ENCODE measurements at places on chromosomes 3 and 15.

DNA sequence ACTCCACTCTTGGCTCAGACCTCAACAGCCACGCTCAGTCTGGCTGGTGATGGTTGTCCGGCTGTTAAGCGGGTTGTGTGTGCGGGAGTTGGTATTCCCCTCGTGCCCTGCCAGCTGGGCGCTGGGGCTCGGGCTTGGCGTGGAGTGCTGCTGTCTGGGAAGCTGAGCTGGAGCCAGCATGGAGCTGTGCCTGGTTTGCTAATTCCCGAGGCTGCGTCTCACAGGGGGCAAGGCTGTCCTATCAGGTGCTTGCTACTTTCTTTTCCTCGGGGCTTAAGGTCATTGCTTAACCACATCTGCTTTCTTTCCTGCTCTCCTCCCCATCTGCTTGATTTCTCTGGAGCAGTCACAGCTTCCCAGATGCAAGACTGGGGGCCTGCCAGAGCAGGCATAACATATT lies 29.9 kb downstream of the PDIA5 start:
- DNase-seq = no peak

DNA sequence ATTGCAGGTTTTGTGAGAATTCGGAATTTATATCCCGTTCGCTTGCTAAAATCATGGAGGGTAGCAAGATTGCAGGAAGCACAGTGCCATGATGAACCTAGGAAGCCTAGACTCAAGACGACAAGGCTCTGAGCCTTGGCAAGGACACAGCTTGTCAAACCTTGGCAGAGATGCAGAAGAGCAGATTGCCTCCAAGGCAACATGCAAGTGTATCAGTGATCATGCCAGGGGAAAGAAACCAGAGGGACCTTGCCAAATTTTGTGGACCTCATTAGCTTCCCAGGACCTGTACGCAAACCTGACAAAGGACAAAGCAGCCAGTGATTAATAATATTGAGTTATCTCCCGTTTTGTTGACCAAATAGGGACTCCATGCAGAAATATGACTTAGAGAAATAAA lies 159.7 kb downstream of the GOLIM4 start:
- DNase-seq = no peak

DNA sequence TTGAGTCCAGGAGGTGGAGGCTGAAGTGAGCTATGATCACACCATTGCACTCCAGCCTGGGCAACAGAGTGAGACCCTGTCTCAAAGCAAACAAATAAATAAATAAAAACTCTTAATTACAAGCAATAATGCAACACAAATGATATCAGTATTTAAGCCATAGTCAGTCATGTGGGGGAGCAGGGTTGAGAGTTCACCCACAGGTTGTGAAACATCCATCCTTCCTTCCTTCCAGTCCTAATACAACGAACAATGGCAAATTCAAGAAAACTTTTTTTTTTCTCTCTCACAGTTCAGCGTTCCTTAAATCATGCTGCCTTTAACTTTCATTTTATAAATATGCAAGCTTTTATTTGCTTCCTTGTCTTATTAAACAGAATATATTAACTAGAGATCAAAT lies 24.1 kb downstream of the ZNF592 start:
- no peak for DNase-seq

DNA sequence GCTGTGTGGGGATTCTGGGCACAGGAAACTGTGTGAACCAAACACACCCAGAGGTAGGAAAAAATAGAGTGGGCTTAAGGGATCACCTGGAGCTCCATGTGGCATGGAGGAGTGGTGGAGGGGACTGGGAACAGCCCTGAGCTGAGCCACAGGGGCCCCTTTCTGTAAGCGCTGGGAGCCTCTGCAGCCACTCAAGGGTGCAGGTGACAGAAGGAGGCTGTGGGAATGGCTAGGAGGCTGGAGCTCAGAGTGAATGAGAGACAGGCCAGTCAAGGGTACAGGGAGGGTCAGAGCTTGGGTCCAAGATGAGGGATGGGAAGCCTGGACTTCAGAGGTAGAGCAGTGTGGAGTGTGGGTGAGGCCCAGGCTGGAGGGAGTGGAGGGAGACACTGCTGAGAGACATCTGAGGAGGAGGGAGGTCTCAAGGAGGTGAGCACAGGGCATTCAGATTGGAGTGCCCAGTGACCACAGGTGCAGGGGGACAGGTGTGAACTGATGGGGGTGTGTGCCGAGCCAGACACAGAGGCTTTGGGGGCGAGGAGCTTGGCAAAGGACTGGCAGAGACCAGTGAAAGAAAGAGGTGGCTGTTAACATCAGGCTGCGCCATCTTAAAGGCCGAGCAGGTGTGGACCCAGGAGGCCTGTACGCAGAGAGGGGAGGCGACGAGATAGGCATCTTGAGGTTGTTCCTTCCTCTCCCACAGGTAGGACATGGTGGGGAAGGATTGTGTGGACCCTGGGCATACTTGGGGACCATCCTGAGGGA lies 56.8 kb downstream of the FGD5 start:
- no peak for DNase-seq

DNA sequence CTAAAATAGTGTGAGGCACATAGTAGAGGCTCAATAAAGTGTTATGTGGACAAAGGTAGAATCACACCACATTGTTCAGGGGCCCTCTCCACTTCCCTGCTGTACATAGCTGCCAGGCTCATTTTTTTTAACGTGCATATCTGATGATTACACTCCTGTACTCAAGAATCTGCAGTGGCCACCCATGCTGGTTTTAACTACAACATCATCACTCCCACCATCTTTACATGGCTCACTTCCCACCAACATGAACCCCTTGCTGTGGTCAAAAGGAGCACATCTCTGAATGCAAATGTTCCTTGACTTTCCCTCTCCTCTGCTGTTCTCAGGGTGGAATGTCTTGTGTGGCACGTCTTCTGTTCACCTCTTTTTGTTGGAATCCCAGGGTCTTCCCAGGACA lies 76.7 kb downstream of the FEM1B start:
- DNase-seq = no peak

Measured in activated CD4-positive, alpha-beta T cell treated with anti-CD3 and anti-CD28 coated beads for 4 hours (primary cell).